ENCODE measurements at places on chromosomes 11 and 22.

GRCh38 chr22:46584081-46584921, 35.9 kb upstream of the GRAMD4 start:
- DNase-seq = no peak

DNA sequence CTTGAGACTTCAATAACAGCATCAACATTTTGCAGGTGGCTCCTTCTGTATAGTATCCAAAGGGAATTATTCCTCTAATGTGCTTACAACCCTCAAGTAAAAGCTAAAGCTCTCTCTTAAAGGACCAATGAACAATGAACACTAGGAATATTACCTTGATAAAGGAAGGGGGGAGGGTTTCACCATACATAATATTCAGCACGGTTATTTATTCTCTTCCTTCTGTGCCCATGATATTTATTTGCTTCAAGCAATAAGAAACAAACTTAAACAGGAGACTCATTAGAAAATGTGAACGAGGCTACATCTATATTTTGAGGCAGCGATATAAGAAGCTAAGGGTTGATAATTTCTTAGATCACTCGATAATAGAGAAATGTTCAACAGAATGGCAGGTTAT, 21.2 kb downstream of the BLID start:
- DNase-seq = no peak

- no peak for DNase-seq
Measured at GRCh38 chr11:75023446-75024067, 34.8 kb downstream of the NEU3 start.

DNA sequence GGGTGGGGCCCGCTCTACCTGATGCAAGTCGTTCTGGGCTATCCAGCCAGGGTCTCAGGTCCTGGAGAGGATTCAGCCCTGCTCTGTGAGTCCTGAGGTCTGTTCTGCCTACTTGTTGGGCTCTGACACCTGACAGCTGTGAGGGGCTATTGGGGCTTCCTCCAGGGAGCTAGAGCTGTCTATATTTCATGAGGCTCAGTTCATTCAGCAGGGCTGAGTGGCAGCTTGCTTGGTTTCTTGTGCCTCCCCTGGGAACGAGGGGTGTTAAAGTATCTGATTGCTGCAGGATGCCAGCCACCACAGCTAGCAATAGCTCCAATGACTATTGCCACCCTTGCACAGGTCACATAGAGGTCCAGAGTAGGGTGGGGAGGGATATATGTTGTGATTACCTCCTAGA, 26.7 kb downstream of the INSC start:
- DNase-seq = no peak

- DNase-seq = no peak
Measured at GRCh38 chr11:72759468-72759985, 7.3 kb upstream of the ARAP1 start.

GRCh38 chr11:34977089-34977912, 60.9 kb downstream of the PDHX start:
- DNase-seq = no peak

DNA sequence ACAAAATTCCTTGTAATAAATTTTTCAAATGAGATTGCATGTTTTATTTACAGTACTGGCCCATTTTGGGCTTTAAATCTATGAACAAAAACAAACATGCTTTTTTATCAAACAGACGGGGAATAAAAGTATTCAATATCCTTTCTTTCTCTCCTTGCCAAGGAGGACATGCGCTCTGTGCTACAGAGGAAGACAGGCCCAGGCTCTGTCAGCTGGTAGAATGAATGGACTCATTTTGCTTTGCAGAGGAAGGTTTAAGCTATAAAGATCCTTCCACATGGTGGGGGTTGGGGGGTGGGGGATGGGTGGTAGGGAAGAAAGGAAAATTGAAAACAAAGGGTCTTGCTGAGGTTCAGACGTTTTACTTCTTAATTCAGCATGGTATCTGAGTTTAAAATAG, 575.6 kb downstream of the INSC start:
- no peak for DNase-seq

GRCh38 chr11:134502153-134502550, 90.1 kb upstream of the B3GAT1 start:
- DNase-seq = no peak

DNA sequence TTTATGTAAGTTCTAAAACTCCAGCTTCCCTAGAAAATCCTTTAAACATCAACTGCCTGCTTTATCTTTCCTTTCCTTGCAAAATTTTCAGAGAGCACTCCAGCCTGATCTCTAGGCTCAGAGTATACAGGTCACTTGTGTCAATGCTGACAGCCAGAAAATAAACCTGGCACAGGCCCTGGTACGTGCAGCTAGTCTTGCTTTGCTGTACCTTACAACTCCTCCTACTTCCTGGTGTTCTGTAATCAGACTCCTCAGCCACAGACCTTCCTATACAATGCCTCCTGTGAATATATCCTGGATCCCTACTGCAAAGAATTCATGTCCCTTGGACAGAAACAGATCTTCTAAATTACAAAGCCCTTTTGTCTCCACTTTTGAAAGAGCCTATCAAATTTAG, 24.2 kb upstream of the TMEM123 start:
- peak; percentile 34 for DNase-seq

GRCh38 chr11:80722629-80723028, 1281.8 kb upstream of the TENM4 start:
- DNase-seq = no peak

GRCh38 chr11:2445746-2446551, 1.1 kb downstream of the KCNQ1 start:
- no peak for DNase-seq

GRCh38 chr22:44484618-44485017, 13.4 kb downstream of the RTL6 start:
- DNase-seq = no peak

GRCh38 chr22:18070041-18070440, 7.7 kb upstream of the PEX26 start:
- DNase-seq = no peak

GRCh38 chr11:134027671-134028070, 41.2 kb upstream of the JAM3 start:
- DNase-seq = peak; percentile 63

- DNase-seq = no peak
Measured at GRCh38 chr11:44581246-44581645, 15.8 kb downstream of the CD82 start.

- DNase-seq = no peak
Measured at GRCh38 chr11:110061296-110061695, 31.9 kb upstream of the ZC3H12C start.

DNA sequence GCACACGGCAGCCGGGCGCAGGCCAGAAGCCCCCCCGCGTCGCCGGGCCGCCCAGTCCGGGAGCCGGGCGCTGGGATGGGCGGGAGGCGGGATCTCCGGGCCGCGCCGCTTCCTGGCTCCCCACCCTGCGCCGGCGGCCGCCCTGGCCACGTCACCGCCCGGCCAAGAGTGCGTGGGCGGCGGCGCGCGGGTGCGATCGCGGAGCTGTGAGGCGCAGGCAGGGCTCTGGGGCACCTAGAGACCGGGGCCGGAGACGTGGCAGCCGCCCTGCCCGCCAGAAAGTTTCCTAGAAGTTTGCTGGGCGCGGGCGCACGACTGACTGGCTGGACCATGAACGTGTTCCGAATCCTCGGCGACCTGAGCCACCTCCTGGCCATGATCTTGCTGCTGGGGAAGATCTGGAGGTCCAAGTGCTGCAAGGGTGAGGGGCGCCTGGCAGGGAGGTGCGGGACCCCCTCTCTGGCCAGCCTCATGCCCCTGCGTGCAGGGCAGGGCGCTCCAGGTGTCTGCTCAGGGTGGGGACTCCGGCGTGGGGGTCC, at the start of gene KDELR3:
KDELR3 (plus strand) TSS at position 193 of the 539 bp plus-strand sequence; CDS start at position 331, 138 bp downstream.
- DNase-seq = peak; percentile 35

- no peak for DNase-seq
Measured at GRCh38 chr11:33618956-33619355, 81.7 kb downstream of the C11orf91 start.

GRCh38 chr22:39414886-39415285, 15.3 kb downstream of the TAB1 start:
- DNase-seq = no peak

DNA sequence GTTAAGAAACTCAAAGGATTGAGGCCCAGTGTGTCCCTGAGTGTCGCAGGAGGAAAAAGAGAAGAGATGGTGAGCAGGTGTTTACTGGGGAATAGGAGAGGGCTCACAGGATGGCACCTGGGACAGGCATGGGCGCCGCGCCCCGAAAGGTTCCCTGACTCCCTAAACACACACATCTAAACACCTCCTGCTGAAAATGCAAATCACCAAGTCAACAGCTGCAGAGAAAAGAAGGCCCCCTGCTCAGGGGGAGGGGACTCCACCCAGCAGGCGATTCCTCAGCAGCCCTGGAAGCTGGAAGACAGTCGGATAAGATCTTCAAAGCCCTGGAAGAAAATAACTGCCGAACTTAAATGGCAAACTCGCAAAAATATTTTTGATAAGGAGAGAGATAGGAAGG, 377.2 kb downstream of the BRD1 start:
- no peak for DNase-seq

GRCh38 chr22:43228863-43229262, 41.9 kb upstream of the TTLL12 start:
- DNase-seq = no peak

- no peak for DNase-seq
Measured at GRCh38 chr11:119319700-119320239, 2.8 kb upstream of the MCAM start.

- no peak for DNase-seq
Measured at GRCh38 chr22:29748248-29748893, 18.4 kb downstream of the ZMAT5 start.

Data from CD4-positive, alpha-beta T cell treated with Interleukin-10 for 1 hour (primary cell).